Stimulated activated CD8-positive, alpha-beta memory T cell treated with anti-CD3 and anti-CD28 coated beads, Interleukin-7, amount 100 ng/mL, for 48 hours (primary cell): ENCODE measurements at places on chromosomes 1 and 21.

- no peak for DNase-seq
These were observed 40.5 kb upstream of the RALGPS2 start for GRCh38 chr1:178684542-178685000.

GRCh38 chr21:42475526-42476387 is 20.3 kb downstream of the RSPH1 start:
- DNase-seq = no peak

- no peak for DNase-seq
These were observed 38.6 kb upstream of the SLC35F3 start for GRCh38 chr1:233865902-233866301.

- no peak for DNase-seq
These were observed 44.3 kb upstream of the EPS8L3 start for GRCh38 chr1:109807822-109808680.

GRCh38 chr1:230879778-230880177 is 11.5 kb upstream of the C1orf198 start:
- no peak for DNase-seq

DNA sequence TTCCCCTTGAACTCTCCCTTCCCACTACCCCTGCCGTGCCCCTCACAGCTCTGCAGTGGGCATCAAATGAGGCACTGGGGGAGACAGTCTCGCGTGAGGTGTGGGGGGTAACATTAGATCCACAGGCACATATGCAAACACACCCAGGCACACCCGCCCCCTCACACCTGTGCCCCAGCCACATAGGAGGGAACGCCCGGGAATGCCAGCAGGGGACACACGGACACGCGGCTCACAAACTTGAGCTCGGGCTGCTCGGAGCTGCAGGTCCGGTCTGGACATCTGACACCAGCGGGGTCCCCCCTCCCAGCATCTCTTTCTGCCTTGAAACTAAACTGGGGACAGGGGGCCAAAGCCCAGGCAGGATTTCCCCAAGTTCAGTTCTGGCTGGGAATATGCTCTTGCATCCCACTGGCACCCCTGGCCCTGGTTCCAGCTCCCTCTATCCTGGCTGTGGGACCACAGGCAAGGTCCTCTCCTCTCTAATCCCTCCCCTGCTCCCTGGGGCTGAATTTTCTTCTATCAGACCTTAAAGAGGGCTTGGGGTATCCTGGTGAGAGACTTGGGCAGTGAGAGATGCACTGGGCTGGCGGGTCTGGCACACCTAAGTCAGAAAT is 30.6 kb downstream of the CDCP2 start:
- DNase-seq = no peak

DNA sequence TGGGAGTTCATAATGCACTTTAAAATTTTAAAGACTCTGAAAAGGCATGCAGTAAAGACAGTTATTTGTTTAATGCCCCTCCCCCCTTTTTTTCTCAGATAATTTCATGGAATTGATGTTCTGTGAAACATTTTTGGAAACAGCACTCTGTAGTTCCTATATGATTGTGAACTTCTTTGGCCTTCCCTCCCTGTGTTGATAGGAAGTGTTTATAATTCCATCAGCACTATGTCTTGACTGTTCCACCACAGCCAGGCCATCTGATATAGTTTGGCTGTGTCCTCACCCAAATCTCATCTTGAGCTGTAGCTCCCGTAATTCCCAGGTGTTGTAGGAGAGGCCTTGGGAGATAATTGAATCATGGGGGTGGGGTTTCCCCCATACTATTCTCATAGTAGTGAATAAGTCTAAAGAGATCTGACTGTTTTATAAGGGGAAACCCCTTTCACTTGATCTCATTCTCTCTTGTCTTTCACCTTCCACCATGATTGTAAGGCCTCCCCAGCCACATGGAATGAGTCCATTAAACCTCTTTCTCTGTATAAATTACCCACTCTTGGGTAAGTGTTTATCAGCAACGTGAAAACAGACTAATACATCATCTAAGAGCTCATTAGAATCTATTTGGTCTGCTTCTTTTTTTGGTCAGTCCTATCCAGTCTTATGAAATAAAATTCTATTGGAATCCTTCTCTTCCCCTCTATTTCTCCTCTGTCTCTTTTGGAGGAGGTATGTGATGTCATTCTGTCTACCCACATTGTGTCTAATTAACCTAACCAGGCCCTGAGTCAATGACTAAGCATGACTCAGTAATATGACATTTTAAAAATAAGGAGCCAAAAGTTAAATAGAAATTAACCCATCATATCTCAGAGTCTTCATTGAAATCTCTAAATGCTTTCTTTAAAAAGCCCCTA is 8.9 kb downstream of the CCDC185 start:
- no peak for DNase-seq

DNA sequence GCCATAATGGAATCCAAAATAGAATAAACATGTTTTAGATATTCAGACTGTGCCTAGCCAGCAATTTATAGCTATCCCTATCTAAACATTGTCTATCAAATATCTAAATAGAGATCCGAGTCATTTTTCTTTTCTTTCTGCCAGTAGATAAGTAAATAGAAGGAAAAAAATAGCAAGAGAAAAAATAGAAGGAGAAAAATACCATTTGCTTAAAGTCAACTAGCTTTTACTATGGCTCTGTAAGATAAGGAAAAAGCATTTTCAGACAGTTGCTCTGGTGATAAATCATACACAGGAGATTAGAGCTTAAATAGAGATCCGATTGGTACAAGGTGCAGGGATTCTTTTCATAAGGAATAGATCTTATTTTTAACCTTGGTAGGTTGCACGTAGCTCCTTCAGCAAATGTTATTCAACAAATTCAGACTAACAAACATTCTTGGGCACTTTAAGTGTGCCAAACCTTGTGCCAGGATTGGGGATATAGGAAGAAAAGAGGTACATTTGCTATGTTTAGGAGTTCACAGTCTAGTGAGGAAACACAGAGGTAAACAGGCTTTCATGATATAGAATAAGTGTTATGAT is 70.1 kb upstream of the CCDC190 start:
- no peak for DNase-seq

DNA sequence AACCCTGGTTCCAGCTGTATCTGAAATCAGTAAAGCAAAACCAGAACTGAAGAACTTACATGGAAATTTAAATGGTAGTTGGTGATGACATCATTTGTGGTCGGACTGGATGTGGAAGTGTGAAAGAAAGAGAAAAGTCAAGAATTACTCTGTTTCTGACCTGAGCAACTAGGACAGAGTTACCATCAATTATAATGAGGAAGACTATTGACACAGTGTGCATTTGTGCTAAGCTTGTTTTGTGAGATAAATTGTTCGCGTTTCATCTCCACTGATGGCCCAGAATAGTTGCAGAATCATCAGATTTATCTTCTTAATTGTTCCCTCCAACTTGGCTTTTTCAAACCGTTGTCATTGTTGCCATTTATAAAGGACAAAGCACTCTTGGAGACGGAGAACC is 410.6 kb upstream of the DEPDC1 start:
- DNase-seq = no peak

DNA sequence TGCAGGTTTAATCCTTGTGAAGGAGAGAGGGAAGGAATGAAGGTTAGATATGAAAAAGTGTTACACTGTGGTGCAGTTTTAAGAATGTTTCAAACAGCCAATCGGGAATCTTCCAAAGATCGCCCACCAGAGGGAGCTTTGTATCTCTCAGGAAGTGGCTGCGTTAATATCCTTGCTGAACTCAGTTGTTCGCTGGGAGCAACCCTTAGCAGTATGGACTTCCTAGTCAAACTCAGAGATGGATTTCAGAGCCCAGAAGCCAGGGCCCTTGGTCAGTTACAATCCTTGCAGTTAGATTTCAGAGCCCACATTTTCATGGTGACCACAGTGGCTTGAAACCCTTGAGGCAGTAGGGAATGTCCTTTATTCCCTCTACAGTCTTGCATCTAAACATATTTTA is 136.2 kb downstream of the NTNG1 start:
- no peak for DNase-seq

DNA sequence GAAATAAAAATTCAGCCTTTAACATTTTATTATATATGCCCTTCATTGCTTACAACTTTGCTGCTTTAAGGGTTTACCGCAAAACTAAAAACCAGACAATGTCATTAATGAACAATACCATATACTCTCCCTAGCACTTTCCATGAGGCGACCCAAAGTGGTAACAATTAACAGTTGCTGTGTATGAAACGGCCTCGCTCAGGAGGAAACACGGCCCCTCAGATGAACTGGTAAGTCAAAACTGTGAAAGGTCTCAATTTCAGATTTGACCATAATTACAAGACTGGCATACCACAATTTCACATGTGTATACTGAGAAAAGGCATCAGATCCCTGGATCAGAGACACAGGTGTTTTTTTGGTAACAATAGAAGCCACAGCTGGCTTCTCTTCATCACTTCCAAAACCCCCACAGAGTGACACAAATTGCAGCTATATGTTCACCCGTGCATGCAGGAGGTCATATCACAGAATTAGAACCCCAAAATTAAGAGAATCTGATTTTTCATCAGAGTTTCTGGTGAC is 611.9 kb upstream of the ADAMTS5 start:
- DNase-seq = no peak

- no peak for DNase-seq
These were observed 44.2 kb upstream of the PIGV start for GRCh38 chr1:26743426-26744059.

GRCh38 chr1:201785291-201785690 is 43.7 kb upstream of the IPO9 start:
- no peak for DNase-seq

DNA sequence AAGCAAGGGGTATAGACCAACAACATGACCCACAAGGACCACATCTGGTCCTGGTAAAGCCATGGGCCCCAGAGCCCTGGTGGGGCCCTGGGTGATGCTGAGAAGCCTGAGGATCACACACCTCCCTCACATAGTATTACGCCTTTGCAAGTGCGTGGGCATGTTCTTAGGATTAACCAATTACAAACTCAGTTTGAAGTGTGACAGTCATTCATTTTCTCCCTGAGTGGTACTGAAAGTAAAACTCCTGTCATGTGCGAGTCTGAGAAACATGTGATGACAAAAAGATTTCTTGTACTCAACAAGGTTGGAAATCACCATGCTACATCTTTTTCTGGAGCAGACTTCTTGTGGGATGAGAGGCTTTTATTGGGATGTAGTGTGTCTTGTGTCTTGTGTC is 315.3 kb upstream of the DUSP10 start:
- DNase-seq = no peak
